ENCODE measurements at places on chromosomes 3 and 15.

DNA sequence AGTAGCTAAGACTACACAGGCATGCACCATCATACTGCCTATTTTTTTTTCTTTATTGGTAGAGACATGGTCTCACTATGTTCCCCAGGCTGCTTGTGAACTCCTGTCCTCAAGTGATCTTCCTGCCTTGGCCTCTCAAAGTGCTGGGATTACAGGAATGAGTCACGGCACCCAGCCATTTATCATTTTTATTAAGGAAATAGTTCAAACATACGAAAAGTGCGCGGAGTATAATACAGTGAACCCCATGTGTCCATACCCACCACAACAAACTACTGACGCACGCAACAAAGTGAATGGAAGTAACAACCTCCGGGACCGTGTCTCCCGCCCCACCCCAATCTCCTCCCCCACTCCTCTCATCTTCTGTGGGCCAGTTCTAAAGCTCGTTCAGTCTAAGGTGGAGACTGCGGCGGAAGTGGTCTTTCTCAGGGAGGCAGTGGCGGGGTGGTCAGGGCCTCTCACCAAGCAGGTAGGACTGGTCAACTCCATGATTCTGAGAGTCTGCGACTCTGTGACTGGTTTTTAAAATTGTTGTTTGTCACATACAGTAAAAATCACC lies 42.1 kb downstream of the DNAJB8 start:
- no peak for DNase-seq

DNA sequence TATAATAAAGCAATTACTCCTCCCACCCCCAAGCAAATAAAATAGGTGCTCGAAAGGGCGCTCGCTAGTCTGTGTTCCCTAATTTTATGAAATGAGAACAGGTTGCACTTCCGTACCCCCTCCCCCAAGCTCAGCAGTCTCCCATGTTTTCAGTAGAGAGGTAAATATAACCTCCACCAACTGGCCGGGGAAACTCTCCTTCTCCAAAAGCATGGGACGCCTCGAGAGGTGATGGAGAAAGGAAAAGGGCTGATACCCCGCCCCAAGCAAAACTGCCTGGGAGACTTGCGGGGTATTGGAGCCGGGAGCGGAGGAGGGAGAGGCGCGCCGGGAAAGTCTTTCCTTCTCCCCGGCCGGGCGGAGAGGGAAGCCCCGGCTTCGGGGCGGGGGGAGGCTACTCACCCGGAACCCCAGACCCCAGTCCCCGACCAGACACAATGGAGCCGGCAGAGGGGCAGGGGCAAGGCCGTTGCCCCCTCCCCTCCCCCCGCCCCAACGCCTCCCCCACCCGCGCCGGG lies 605 bp downstream of the DCUN1D1 start:
- DNase-seq = no peak

DNA sequence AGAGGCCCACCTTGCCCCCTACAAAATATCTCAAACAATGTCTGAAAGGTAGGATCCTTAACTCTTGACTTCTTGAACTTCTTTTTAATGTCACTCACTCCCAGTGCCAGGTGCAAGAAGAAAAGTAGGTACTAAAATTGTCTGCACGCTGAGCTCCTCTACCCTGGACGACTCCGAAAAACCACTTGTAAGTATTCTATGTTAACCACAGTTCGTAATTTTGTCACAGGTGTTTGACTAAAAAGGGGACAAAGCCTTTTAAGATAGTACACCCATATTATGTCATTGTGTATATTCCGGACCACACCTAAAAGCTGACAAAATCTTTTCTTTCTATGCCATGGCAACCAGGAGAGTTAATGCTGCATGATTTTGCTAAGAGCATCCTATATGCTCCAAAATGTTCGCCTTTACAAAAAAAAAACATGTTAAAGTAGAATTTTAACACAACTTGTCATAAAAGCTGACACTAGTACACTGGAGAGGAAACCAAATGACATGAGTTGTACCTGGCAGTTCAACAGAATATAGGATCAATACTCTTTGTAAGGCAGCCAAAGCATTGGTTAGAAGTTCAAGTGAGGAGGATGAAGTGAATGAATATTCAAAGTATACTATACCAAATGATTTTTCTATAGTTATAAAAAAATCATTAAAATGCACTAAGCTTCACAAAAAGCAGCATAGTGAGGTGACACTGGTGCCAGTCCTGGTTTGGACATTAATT lies 210.5 kb downstream of the FOXP1 start:
- no peak for DNase-seq

DNA sequence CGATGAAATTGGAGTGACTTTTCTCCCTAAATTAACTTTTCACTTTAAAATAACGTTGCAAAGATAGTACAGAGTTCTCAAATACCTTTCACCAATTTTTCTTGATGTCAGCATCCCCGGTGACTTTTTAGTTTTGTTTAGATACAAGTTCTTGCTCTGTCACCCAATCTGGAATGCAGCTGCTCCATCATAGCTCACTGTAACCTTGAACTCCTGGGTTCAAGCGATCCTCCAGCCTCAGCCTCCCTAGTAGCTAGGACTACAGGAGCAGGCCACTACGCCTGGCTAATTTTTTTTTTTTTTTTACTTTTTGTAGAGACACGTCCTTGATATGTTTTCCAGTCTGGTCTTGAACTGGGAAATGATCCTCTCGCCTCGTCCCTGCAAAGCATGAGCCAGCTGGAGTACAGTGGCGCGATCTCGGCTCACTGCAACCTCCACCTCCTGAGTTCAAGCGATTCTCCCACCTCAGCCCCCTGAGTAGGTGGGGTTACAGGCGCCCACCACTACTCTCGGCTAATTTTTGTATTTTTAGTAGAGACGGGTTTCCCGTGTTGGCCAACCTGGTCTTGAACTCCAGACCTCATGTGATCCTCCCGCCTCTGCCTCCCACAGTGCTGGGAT lies 747 bp downstream of the NSUN3 start:
- no peak for DNase-seq

DNA sequence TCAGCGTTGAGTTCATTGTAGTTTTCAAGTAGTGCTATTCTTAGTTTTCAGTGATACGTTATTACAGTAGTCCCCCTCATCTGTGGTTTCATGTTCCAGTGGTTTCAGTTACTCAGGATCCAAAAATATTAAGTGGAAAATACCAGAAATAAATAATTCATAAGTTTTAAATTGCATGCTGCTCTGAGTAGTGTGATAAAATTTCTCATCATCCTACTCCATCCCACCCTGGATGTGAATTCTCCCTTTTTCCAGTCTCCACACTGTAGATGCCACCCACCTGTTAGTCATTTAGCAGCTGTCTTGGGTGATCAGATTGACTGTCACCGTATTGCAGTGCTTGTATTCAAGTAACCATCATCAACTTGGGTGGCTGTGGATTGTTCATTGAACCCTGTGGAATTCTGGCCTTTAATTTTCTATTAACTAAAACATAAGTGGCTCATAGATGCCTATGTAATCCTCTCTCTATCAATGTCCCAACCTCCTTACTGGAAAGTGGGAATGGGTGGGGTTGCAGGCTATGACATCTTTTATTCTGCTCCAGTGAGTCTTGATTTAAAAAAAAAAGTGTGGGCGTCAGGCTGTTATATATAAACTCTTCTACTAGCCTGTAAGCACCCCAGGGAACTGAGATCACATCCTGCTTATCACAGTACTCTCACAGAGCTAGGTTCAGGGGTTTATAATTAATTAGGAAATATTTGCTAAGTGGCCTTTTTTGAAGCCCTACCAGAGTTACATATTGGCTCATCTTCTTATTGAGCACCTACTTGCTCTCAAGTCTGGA lies 97.5 kb downstream of the CFAP20DC start:
- DNase-seq = no peak

DNA sequence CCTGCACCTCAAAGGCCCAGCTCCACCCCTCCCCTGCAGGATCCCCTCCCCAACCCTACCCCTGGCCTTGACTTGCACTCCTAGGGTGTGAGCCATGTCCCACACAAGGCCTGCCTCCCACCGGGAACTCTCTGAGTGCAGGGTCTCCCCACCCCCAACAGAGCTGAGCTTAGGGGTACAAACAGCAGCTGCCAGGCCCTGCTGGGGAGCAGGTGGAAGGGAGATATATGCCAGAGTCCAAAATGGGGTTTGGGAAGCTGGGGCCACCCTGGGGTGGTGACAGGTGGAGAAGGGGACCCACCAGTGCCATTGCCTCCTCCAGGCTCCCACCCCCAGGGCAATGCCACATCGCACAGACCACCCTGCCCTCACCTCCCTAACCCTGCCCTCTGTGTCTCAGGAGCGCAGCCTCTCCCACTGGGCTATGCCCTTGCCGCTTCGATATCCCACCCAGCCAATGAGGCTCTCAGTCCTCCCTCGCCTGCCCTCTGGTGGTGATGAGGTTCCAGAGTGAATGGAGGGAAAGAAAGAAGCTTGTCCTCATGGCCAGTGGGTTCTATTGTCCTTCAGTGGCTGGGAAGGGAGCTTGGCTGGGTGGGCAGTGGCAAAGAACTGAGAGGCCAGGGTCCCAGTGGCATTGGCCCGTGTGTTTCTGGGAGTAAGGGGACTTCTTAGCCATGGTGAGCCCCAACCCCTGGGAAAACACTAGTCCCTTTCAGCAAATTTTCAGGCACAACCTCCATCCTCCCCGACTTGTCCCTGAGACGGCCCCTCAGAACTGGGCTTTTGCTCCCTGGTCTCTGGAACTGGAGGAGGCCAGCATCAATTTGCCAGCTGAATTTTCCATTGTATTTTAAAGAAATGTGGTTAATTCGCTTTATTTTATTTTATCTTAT lies 46.8 kb downstream of the CYP11A1 start:
- DNase-seq = no peak

DNA sequence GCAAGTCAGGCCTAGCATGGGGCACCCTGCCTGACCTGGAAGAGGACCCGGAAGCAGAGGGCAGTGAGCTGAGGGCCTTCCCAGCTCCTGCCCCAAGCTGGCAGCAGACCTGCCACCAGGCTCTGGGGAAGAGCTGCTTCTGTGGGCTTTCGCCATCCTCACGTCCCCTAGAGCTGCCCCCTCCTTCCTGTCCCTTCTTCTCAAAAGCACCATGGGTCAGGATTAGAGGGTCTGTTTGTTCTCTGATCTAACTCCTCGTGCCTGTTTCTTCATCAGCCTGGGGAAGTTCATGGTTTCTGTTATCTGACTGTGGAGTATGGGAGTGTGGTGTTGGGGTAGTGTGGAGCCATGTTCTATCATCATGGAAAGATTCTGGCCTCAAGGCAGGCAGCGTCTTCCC lies 58.4 kb upstream of the POLG start:
- no peak for DNase-seq

DNA sequence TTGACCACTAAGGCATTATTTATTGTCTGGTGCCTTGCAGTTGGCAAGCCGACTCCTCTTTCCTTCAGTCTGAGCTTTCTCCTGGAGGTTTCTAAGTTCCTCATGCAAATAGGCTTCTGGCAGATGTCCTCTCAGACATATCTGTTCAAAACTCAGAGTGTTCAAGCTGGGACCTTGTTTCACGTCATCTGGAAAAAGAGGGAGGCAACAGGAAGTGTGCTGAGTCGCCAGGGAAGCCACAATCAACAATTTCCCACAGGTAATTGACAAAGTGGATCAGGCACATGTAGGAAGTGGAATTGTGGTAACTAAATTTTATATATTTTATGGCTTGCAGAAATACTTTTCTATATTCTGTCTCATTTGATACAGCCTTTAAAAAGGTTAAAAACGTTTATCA lies 14.6 kb downstream of the SCG5 start:
- DNase-seq = no peak

DNA sequence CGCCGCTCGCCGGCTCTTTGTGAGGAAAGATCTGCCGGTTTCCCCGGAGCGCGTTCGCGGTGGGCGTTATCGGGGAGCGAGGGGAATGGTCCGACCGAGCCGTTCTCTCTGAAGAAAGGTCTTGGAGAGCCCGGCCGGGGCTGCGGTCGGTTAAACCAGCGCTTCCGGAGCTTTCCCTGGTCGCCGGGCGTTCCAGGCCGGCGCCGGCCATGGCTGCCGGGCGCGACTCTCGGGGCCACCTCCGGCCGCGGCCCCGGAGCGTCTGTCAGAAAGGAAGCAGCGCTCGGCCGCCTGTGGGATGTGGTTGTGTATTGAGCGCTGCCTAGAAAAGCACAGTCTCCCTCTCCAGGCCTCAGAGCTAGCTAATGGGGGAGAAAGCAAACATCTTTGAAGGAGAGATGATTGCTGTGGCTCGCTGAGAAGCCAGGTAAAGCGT lies 731 bp downstream of the FYTTD1 start:
- no peak for DNase-seq

DNA sequence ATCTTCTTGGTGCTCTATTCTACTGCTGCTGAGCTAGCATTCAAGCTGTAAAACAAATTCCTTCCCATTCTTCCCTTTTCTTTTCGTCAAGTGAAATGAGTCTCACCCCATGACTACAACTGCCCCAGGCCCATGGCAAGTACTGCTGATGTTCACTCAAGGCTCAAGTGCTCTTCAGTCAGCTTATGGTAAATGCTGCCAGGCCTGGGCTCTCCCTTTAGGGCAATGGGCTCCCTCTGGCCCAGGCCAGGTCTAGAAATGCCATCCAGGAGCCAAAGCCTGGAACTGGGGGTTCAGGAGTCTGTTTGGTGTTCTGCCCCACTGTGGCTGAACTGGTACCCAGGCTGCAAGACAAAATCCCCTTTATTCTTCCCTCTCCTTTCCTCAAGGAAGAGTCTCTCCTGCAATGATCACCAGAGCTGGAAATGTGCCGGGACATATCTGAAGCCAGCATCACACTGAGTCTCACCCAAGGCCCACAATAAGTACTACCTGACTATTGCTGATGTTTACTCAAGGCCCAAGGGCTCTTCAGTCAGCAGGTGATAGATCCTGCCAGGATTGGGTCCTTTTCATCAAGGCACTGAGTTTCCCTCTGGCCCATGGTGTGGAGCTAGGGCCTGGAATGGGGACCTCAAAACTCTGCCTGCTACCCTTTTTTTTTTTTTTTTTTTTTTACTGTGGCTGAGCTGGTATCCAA lies 205.0 kb upstream of the STAC start:
- DNase-seq = no peak

DNA sequence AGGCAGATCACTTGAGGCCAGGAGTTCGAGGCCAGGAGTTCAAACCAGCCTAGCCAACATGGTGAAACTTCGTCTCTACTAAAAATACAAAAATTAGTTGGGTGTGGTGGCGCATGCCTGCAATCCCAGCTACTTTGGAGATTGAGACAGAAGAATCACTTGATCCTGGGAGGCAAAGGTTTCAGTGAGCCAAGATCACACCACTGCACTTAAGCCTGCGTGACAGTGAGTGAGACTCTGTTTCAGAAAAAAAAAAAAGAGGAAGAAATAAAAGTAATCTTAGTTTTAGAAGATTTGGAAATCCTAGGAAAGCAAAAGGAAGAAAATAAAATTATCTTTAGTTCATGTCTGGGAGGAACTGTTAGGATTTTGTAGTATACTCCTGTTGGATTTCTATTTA lies 77.2 kb downstream of the IL12A start:
- no peak for DNase-seq
